T follicular helper cell (primary cell): ENCODE measurements at places on chromosomes 2 and 18.

DNA sequence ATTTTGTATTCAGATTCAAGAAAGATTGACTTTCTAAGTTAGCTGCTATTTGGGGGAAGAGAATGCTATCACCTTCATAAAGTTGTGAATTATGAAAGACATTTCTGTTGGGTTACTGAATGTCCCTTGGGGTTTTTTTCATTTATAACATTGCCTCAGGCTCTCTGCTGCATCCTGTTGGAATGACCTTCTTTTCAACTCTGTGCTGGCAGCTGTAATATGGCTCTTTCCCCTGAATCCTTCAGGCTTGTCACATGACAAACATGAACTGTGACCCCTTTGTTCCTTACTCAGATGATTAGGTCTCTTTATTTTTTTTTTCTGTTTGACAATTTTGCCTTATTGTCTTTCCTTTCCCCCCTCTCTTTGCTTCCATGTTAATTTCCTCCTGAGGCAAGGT is 159.8 kb downstream of the TAF4B start:
- DNase-seq = no peak

GRCh38 chr2:67798541-67799160 is 264.2 kb downstream of the C1D start:
- no peak for DNase-seq

GRCh38 chr2:70258532-70258875 is 567 bp downstream of the PCYOX1 start:
- no peak for DNase-seq

DNA sequence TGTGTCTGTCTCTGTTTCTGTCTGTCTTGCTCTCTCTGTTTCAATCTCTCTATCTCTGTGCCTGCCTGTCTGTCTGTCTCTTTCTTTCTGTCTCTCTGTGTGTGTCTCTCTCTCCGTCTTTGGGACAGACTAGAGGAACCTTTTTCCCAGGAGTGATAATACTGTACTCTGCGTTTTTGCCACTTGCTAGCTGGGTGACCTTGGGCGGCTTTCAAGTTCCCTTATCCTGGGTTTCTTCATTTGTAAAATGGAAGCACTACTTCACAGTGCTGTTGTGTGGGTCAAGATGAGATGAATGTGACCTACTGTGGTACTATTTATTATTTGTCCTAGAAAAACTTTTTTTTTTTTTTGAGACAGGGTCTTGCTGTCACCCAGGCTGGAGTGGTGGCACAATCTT is 42.4 kb downstream of the HPCAL1 start:
- no peak for DNase-seq

DNA sequence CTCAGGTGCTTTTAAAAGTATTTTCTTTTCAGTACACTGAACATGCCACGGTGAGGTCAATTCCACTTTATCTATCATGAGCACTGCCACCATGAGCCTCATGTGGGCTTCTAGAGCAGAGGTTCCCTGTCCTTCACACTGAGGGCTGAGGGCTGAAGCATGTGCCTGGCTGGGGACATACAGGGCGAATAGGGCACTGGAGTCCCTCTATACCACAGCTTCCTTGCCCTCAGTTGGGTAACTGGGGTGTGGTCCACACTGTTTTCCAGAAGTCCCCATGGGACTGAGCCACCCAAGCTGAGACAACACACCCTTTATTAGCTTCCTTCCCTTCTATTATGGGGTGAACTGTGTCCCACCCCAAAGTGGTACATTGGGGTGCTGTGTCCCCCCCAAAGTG is 172.2 kb upstream of the ID2 start:
- DNase-seq = no peak

DNA sequence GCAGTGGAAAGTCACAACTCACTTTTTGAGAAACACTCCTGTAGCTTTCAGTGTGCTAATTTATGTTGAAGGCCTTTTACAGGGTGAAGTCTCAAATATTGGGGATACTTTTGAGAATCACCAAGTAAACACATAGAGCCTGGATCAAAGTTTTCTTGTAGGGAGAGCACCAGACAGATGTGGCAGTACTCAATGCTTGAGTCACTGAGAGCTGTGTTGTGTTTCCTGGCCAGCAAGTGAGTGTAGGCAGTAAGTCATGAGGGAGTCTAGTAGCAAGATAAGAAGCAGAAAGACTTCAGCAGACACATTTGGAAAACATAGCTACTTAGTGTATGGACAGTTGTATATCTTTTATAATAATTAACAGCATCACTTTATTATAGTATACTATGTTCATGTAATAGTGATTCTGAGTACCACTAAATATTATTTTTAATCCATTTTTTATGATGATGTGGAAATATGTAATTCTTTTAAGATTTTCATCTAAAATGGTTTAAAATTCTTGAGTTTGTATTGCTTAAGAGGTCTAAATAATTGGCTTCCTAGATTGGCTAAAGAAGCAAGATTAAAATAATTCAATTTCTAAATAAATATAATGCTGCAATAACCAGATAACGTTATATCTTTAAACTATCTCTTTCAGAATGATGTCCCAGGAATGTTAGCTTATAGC is 12.8 kb downstream of the PSMD1 start:
- no peak for DNase-seq

DNA sequence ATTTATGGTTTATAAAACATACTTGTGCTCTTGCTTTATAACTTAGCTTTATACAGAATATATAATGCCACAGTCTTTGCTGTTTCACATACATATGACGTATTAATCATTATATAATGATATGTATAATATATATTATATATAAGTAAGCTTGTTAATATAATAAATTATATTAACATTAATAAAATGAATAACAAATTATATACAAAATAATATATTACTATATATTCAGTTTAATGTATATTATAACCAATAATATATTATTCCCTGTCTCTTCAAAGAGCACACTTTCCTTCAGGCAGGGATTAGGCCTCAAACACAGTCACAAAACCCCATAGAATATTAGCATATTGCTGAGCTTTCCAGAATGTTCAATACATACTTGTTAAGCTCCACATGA is 427.6 kb downstream of the NCKAP5 start:
- no peak for DNase-seq

GRCh38 chr2:95738301-95738700 is 146.5 kb downstream of the TRIM43 start:
- DNase-seq = no peak

GRCh38 chr2:227310756-227311110 is 14.3 kb upstream of the MFF start:
- no peak for DNase-seq

DNA sequence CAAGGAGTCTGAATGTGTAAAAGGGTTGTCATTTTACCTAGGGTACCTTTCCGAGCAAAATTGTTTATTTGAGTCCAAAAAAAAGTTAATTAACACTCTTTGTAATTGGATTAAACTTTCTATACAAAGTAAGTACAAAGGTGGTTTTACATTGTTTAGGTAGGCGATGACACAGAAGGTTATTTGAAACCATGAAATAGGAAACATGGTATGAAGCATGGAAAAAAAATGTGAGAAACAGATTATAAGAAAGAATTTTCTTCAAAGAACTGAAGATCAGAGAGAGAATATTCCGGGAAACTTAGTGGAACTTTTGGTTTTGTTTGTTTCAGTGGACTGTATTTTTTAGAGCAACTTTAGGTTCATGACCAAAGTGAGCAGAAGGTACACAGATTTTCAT is 32.7 kb downstream of the CARF start:
- DNase-seq = no peak

GRCh38 chr2:85611217-85611704 is 605 bp downstream of the C2orf68 start:
- no peak for DNase-seq

- no peak for DNase-seq
Measured at GRCh38 chr2:205994344-205994743, 91.6 kb downstream of the INO80D start.

- no peak for DNase-seq
Measured at GRCh38 chr18:26458526-26459232, 89.7 kb downstream of the KCTD1 start.

GRCh38 chr2:240648650-240649275 is 23.5 kb downstream of the GPR35 start:
- no peak for DNase-seq

- no peak for DNase-seq
Measured at GRCh38 chr2:3789256-3789655, 85.9 kb downstream of the DCDC2C start.

GRCh38 chr2:57987835-57988573 is 58.6 kb upstream of the VRK2 start:
- no peak for DNase-seq

DNA sequence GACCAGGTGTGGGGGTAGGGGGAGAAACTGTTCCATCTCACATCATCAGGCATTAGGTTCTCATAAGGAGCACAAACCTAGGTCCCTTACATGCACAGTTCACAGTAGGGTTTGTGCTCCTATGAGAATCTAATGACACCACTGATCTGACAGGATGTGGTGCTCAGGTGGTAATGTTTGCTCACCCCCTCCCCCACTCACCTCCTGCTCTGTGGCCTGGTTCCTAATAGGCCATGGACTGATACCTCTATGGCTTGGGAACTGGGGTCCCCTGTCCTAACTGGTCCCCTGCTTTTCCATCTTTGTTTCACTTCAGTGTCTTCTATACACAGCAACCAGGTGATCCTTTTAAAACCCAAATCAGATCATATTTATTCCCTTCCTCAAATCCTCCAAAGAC is 267.8 kb downstream of the TNS1 start:
- no peak for DNase-seq

DNA sequence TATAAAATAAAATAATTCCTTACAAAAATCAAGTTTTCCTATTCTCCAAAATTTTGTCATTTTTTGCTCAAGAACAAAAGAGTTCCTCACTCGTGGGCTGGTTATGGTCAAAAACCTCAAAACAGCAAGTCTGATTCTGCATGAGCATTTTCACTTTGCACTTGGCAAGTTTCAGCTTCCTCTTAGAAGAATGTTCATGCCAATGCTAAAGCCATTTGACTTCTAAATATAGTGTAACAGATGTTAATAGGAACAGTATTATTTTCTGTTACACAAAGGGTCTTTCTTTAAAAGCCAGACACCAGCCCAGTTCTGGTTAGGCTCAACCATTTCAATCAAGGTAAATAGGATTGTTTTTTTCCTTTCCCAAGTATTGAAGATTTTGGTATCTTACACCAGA is 261.3 kb upstream of the CCDC68 start:
- DNase-seq = no peak

GRCh38 chr18:53819671-53820070 is 404.8 kb downstream of the MBD2 start:
- DNase-seq = no peak

- DNase-seq = no peak
Measured at GRCh38 chr2:130949954-130950353, 113.2 kb downstream of the ARHGEF4 start.

DNA sequence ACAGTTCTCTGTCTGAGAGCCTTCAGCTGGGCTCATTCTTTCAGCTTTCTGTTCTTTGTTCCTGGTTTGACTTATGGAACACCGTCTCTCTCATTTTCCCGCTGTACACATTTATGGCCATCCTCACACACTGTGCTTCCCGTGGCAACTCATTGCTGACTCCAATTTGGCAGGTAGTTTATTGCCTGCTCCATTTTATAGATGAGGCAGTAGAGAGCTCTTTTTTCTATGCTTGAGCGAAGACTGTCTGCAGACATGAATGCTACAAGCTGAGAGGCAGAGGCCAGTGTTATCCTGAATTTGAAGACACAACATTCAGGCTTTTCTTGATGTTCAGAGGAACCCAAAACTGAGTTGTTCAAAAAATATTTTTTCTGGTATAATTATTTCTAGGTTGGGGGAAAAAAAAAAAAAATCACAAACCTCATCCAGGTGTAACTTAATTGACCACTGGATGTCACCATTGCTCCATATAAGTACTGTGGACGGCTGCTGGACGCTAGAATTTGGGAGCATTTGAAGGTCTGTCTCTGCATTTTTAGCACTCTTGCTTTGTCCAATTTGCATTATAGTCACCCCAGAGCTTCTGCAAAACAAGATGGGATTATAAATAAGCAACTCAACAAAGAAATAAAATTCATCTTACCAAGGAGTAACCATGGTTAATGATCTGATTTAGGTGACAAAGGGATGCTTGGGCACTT is 83.5 kb downstream of the HRH4 start:
- no peak for DNase-seq

- DNase-seq = no peak
Measured at GRCh38 chr2:75155115-75155514, 44.2 kb downstream of the TACR1 start.

GRCh38 chr2:63865159-63865799 is 23.6 kb downstream of the UGP2 start:
- DNase-seq = no peak
